ENCODE measurements at places on chromosomes 4 and X.

GRCh38 chr4:71379126-71379525, 40.3 kb downstream of the SLC4A4 start:
- DNase-seq = no peak

- no peak for DNase-seq
Observed at GRCh38 chrX:153469811-153470410, 465 bp downstream of the HAUS7 start.

GRCh38 chr4:24209131-24209530, 319.3 kb upstream of the PPARGC1A start:
- no peak for DNase-seq

DNA sequence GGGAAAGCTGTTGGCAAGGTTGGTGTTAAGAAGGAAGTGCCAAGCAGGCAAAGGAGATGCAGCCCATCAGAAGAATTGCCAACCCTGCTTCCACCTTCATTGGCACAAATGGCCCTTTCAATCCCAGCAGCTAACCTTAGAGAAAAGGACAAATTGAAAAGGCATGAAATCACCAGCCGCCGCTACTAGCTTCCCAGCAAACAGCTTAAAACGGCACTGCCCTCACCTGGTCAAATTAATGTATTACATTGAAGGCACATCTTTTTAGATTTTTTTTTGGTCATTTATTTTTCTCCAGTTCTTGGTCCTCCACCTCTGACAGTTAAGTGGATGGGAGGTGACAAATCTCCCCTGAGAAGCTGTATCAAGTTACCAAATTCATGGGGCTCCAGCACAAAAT, 51.0 kb upstream of the NHSL2 start:
- no peak for DNase-seq

- DNase-seq = no peak
Observed at GRCh38 chr4:26953770-26954423, 93.3 kb downstream of the STIM2 start.

DNA sequence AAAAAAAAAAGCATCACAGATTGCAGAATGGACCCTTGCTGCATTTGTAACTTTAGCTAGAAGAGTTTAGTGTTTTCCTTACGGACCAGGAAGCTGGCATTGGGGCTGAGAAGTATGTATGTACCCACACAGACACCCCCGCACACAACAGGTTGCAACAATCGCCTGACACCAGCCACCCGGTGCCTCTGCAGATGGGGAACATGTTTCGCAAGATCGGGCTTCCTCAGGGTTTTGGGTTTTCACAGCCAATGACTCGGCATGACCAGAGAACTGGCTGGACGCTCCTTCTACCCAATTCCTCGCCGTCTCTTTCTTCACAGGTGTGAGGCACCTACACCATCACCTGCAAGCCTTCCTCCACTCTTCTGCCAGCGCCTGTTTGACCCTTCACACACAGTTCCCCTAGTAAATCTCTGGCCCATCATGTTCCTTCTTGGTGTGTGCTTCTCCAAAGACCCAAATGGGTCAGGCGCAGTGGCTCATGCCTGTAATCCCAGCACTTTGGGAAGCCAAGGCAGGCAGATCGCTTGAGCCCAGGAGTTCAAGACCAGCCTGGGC, 70.4 kb downstream of the DHRSX start:
- DNase-seq = no peak

DNA sequence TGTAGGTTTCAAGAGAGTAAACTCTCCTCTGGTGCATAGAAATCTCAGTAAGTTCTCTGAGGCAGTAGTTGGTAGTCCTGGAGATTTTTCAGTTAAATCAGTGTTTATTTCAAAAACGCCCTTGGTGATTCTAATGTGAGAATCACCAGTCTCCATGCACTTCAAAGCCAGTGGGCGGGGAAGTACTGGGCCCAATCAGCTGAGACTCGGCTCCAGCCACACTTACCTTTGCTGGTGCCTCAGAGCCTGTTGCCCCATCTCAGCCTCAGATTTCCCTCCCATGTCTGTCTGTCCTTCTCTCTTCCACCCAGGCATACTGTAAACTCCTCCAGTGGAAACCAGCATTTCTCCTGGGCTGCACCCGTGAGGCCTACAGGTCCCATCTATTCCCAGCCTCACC, 7.4 kb upstream of the MGST2 start:
- no peak for DNase-seq

DNA sequence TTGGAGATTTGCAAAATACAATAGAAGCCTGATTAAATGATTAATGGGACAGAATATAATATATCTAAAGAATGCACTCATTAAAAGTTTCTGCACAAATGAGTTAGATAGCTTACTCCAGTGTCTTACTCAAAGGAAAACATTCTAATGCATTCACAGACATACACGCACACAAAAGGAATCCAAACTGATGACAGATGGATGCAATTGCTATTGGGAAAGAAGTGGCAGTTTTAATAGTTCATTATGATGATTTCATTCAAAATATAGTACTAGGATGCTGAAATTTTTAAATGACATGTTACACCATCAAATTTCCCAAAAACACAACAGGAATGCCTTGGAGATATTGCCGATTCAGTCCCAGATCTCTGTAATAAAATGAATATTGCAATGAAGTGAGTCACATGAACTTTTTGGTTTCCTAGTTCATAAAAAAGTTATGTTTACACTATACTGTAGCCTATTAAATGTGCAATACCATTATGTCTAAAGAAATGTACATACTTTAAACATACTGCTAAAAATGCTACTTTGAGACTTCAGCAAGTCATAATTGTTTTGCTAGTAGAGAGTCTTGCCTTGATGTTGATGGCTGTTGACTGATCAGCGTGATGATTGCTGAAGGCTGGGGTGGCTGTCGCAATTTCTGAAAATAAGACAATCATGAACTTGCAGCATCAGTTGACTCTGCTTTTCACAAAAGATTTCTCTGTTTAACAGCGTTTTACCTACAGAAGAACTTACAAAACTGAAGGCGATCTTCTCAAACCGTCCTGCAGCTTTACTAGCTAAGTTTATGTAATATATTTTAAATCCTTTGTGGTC, 45.6 kb downstream of the BBS12 start:
- DNase-seq = no peak

GRCh38 chr4:183182873-183183725, 84.0 kb downstream of the WWC2 start:
- peak; percentile 18 for DNase-seq

DNA sequence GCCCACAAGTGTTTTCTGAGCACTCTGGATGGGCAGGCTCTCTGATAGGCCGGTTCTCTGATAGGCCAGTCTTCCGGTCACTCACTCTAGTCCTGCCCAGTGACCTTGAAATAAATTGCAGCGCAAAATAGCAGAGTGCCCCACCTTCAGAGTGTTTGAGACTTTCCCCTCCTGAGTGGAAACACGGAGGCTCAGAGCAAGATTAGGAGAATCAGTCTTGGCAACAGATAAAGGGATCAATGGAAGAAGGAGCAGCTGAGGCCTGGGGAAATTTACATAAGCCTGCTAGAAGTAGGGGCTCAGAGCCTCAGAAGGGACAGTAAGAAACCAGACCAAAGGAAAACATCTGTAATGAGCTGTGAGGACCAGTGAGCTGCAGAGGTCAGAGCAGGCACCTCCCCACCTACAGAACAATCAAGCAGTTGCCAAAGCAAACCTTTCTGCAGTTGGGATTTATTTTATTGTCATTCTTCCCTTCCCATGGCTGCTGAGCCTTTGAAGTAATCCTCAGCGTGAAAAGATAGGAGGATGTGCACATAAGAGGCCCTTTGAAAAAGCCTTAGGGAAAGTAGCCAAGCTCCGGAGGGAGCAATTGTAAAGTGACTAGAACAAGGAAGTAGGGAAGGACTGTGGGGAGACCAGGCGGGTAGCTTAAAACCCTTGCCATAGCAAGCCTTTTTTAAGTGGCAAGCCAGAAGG, 89.1 kb upstream of the TSPAN5 start:
- DNase-seq = no peak

DNA sequence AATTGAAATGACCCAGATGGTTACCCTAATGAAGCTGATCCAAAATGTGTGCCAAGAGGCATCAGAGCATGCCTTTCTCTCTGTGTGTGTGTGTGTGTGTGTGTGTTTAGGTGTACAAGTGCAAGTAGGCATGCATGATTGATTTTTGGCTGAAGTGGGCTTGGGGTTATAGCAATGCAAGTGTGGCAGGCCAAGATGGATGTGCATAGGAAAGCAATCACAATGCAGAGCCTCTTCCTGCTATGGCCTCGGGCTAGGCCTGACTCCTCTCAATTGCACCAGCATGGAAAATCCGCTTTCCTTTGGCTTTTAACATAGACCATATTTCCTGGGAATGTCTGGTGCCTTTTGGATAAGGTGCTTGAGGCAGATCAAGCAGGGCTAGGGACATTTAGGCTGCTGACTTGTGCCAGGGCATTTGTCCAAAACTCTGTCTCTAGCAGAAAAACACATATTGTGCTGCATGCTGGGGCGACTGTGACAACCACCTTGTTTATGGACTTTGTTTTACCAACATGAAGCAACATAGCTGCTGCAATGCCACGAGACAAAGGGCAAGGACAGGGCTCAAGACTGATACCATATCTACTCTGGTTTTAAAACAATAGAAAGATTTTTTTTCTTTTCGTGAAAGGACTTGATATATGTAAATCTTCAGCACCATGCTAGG, 395.7 kb downstream of the RAPGEF2 start:
- no peak for DNase-seq

DNA sequence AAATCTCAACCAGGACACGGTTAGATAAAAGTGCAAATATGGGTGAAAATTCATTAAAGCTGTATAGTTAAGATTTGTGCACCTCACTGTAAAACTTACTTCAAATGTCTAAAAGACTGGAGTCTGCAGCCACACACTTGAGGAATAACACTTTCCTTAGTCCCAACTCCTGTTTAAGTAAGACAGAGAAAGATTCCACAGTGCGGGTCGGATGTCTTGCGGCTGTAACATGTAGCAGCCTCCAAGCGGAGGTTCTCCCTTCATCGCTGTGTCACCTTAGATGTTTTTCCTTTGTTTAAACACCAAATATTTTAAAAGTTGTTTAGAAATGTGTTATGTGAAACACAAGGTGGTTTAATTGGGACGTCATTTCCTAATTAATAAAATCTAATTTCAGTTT, 905 bp upstream of the MAEA start:
- no peak for DNase-seq

- no peak for DNase-seq
Observed at GRCh38 chr4:25723409-25723808, 67.8 kb downstream of the SLC34A2 start.

DNA sequence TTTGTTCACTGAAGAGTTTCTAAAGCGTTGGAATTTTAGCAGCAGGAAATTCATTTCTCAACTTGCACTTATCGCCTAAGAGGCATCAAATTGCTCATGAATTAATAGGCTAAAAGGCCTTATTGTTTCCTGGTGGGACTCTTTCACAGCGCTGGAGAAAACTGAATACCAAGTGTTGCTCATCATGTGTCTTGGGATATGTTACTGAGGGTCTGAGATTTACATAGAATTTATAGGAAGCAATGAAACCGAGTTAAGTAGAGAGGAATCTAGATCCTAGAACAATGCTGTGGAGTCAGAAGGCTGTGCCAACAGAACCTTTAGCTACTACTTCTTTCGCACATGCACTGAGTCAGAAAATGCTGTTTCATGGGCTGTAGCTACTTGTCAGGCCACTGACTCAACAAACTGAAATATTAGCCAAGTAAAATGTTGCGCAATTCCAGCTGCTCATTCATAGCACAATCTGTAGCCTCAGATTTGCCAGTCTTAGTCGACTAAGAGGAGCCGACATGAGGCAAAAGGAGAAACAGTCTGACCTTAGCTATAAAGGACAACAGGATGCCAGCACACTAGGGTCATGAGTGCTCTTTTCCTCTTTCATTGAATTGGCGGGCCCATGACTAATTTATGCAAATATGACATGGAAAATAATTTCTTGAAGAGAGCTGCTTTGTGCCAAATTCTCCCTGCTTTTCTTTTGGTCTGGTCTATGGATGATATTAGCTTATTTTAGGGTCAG, 35.9 kb upstream of the CXCL8 start:
- no peak for DNase-seq

- no peak for DNase-seq
Observed at GRCh38 chrX:40729598-40730584, 5.5 kb downstream of the MED14 start.

DNA sequence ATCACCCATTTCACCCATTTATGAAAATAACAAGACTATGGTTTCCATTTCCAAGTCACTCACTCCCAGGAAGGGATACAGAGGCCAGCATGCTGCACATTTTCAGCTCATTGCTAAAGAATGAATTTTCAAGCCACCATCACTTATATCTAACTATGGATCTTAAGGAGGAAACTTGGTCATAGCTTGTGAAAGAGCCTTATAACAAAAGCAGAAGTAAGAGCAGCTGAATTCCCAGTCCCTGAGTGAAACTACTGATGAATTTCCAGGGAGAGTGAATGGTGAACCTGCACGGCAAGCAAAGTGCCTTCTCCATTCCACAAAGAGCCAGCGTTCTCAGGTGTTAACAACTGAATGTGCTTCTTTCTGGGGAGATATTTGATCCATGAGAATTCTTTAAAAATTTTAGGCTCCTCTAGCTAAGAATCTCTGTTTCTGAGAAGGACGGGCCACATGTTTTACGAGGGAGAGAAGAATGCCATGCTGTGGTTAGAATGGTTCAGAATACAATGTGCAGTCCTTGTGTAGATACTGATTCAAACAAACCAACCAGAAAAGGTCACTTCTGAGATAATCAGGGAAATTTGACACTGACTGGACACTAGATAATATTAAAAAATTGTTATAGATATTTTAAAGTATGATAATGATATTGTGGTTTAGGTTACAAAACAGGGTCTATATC, 24.0 kb downstream of the BTC start:
- no peak for DNase-seq

DNA sequence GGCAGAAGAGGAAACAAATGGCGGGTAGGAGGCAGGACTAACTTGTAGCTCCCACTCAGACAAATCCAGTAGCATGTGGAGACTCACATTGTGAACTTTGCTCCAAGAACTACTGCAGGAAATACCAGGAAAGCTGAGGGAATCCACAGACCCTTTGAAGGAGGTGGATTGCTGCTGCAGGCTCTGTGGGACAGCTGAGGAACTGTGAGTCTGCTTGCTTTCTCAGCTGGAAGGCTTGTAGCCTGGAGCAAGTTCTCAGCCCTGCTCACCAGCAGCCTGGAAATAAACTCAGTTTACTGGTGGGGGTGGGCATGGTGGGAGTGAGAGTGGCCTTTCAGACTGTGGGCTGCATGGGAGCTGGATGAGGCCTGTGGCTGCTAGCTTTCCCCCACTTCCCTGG, 16.0 kb downstream of the RTL3 start:
- DNase-seq = no peak

DNA sequence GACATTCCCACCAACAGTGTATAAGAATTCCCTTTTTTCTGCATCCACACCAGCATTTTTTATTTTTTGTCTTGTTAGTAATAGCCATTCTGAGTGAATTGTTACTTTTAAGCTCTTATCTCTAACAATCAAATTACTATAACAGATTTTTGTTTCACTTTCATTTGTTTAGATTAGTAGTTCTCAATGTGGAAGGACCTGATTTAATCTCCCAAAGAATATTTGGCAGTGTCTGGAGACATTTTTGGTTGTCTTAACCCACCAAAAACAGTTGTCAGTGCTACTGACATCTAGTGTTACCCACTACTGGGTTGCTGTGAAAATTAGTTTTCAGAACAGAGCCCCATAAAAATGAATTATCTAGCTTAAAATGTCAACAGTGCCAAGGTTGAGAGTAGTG, 37.9 kb downstream of the RUFY3 start:
- DNase-seq = no peak
